ENCODE measurements at places on chromosomes 16 and 17.

DNA sequence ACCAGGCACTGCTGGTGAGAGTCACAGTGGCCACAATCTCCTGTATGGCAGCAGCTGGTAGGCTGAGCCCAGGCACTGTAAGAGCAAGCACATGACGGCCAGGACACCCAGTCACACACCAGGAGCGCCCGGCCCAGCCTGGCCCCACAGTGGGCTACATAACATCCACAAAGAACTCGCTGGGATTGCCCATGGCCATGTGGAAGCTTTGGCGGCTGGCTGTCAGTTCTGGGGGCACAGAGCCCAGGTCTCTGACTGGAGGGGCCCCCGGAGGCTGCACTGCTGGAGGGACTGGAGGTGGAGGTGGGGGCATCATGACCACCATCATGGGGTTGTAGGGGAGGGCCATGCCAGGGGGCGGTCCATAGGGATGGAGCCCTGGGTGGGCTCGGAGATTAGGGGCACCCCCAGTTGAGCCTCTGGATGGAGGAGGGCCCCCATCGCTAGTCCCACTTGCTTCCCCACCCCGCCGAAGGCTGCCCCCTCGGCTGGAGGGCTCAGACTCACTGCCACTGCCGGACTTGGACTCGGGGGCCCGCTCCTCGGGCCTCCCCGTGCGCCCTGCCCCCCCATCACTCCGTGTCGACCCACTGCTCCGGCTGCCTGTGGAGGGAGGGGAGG, 6.1 kb downstream of the ACADVL start:
- DNase-seq = no peak

DNA sequence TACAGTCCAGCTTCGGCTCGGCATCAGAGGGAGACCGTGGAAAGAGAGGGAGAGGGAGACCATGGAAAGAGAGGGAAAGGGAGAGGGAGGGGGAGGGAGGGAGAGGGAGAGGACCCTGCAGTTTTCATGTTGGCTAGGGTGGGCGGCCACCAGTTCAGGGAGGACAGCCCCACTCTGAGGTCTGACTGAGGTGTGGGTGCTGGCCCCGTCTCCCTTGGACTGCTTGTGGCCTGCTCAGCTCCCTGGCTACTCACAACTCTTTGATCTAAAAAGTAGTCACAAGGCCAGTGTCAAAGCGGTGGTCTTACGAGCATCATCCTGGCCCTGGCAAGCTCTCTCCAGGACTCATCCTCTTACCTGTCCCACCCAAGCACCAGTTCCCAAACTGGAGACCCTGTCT, 9.4 kb downstream of the COX4I1 start:
- DNase-seq = no peak

DNA sequence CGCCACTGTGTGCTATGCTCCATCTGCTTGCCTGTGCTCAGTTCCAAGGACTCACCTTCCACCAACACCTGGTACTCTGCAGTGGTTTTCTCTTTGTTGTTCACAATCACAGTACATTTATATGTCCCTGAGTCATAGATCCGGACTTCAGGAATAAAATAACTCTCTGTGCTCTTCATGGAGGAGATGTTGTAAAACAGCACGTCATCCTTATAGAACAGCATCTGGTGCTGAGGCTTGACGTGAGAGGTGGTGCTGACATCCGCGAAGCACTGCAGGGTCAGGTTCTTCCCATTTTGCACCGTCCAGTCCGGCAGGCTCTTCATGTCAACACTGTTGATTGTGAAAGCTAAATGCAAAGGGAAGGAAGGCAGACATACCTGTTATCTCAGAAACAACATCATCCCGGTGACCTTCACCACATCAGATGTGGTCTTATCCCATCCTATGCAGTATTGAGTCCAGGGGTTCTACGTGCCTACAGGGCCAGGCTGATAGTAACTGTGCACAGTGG, 12.8 kb downstream of the PECAM1 start:
- no peak for DNase-seq

DNA sequence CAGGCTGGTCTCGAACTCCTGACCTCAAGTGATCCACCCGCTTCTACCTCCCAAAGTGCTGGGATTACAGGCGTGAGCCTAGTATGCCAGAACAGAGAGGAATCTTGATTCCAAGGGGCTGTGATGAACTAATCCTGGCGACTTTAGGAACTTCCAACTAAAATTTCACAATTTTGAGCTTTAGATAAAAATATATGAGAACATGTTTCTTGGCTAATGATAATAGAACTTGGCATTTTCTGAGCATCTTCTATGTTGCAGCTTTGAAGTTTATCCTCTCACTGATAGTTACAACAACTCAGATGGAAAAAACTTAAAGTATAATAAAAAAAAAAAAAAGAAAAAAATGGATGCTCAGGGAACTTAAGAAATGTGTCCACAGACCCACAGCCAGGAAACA, 69.8 kb upstream of the WSCD1 start:
- no peak for DNase-seq

- no peak for DNase-seq
Observed at GRCh38 chr16:10982465-10983150, 38.2 kb downstream of the CLEC16A start.

DNA sequence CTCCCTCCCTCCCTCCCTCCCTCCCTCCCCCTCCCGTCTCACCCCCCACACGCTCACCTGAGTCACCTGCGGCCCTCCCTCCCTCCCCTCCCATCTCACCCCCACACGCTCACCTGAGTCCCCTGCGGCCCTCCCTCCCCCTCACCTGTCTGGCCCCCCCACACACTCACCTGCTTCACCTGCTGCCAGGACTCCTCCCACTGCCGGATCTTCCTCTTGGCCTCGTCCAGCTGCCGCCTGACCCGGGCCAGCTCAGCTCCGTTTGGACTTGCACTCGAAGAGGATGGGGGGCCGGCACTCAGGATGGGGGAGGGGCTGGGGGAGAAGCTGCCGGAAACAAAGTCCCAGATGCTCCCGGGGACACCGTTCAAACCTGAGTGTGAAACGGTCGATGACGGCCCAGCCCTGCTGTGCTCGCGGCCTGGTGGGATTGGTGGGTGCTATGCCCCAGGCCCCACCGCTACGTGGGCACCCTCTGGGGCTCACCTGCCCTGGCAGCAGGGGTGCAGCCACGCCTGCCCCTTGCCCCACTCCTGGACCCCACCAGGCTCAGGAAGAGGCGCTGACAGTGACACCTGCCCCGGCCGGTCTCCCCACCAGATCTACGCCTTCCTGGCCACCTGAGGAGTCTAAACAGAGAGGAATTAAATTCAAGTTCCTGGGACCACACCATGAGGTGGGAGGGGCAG, 15.9 kb downstream of the GNPTG start:
- DNase-seq = no peak

DNA sequence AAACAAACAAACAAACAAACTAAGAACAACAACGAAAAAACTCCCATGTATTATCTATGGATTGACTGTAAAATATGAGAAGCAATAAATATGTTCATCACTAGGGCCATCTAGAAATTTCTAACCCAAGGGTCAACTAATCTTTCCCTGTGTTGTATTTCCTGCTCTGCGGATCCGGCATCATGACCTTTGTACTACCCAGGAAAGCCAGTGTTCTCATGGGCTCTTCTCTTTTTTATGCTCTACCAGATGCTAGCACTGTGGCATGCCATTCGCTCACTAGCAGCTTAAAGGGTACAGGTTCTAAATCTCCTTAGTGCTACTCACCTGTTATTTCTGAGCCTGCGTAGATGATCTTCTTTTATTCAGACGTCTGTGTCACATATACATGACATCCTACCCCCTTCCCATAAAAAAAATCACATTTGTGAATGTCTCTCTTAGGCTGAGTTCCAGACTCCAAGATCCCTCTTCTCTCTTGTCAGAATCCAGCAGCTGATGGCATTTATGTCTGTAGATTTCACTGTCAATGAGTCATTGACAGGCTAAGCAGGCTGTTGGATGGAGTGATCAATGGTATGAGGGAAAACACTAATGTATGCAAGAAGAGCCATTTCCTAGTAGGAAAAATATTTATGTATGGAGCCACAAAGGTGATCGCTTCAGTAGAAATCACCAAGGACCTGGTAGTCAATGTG, 100.0 kb downstream of the WWOX start:
- DNase-seq = no peak

DNA sequence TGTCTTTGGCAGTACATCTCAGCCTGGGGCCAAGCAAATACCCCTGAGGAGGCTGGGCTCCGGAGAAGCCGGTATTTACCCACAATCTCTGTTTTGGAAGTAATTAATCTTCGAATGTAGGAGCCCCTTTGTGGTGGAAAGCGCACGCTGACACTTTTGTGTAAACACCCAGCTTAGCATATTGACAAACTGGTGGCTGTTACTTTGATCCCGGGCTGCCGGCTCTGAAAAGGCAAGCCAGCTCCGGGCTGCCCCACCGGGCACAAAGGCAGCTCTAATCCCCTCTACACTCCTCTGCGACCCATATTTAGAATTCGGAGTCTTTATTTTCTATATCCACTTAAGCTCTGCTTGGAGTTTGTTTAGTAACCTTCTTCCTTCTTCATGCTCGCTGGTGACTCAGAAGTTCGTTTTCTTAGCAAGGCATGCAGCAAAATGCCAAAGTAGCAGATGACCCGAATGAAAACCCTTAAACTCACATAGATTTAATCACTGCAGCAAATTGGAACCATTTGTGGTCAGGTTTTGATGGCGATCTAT, 144.0 kb upstream of the IRX3 start:
- no peak for DNase-seq

DNA sequence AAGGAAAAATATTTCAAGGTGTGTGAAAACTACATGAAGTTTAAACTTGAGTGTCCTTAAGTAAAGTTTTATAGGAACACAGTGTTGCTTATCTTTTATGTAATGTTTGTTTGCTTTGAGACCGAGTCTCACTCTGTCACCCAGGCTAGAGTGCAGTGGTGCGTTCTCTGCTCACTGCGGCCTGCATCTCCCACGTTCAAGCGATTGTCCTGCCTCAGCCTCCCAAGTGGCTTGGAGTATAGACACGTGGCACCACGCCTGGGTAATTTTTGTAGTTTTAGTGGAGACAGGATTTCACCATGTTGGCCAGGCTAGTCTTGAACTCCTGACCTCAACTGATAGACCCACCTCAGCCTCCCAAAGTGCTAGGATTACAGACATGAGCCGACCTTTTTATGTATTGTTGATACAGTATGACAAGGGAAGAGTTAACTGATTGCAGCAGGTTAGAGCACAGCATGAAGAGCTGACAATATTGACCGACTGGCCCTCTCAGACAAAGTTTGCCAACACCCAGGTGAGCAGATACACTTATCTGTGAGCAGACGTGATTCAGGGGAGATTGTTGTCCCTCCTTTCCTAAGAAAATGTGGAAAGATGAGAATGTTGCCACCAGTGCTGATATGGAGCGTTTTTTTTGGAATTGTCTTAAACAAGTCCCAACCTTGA, 373.7 kb downstream of the WWOX start:
- no peak for DNase-seq

GRCh38 chr16:80191928-80192327, 348.9 kb upstream of the DYNLRB2 start:
- DNase-seq = no peak

- DNase-seq = no peak
Observed at GRCh38 chr17:2694381-2695242, 17.0 kb downstream of the CLUH start.

DNA sequence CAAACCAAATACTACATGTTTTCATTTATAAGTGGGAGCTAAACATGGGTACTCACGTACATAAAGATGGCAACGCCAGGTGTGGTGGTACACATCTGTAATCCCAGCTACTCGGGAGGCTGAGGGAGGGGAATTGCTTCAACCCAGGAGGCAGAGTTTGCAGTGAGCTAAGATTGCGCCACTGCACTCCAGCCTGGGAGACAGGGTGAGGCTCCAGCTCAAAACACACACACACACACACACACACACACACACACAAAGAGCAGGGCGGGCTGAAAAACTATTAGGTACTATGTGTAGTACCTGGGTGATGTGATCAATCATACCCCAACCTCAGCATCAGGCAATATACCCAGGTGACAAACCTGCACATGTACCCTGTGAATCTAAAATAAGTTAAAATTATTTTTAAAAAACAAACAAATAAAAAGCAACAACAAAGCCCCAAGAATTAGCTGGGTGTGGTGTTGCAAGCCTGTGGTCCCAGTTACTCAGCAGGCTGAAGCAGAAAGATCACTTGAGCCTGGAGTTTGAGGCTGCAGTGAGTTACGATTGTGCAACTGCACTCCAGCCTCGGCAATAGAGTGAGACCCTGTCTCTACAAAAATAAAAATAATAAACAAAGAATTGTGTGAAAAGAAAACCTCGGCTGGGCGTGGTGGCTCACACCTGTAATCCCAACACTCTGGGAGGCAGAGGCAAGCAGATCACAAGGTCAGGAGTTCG, 11.9 kb upstream of the FAAP100 start:
- DNase-seq = no peak

GRCh38 chr16:3478242-3478925, 16.9 kb downstream of the C16orf90 start:
- DNase-seq = no peak

DNA sequence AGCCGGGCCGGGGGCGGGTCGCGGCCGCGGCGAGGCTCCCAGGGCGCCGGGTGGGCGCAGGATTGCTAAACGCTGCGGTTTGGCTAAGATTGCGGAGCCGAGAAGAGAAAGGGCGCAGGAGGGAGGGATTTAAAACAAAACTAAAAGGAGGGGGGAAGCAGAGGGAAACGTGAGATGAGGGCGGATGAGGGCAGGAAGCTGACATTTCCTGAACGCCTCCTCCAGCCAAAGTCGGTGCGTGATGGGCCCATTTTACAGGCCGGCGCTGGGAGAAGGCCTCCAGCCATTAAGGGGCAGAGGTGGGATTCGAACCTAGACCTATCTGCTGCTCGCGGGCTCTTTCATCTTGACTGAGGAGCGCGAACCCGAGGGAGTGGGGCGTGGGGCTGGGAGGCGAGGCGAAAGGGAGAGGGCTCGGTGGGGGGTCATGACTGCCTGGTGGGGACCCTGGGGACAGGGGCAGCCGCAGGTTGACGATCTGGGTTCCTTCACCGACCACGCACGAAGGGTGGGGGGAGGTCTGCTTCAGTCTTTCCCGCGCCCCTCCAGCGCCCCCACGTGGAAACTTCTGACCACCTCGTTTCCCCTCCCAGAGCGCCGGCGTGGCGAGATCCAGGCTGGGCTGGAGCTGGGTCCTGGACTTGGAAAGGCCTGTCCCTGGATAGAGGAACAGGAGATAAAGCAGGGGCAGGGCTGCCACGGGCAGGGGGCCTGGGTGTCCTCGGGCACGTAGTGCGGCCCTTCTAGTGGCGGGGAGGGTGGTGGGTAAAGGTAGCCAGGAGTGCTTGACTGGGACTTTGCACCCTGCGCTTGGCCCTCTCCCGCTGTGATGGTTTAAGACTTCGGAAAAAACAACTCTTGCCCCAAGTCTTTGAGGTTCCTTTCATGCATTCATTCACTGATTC, 3.8 kb upstream of the TAC4 start:
- DNase-seq = peak; percentile 50
